ELR (cell line): ENCODE measurements at places on chromosomes 7 and 10.

GRCh38 chr10:14904864-14905263, 26.2 kb downstream of the SUV39H2 start:
- DNase-seq = no peak

DNA sequence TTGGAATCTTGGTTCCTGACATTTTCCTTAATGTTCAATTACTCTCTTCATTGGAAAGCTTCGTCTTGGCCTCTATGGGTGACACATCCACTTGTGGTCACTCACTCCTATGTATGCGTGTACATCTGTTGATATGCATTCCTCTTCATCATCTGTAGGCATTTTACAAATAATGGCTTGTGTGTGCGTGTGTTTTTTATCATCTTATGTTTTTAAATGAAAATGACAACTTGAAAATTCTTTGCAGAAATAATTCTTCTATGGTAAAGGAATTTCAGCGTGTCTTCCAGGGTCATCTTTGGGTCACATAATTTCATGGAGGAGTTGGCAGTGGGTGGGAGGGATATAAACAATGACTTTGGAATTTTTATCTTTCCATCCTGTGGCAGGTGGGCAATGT, 925.1 kb downstream of the LRMDA start:
- DNase-seq = peak; percentile 63

DNA sequence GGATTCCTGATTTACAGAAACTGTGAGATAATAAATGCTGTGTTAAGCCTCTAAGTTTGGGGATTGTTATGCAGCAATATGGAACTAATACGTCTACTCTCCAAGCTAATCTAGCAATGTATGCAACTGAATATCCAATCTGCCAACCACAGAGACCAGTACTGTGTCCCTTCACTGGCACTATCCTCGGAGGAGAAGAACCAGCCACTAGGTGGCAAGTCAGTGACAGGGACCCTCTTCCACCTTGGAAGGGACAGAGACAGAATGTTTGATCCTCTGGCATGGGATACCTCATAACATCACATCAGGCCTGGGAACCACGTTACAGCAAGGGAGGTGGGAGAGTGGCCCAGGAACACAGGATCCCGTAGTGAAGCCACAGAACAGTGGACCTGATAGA, 96.4 kb downstream of the CREM start:
- DNase-seq = no peak

DNA sequence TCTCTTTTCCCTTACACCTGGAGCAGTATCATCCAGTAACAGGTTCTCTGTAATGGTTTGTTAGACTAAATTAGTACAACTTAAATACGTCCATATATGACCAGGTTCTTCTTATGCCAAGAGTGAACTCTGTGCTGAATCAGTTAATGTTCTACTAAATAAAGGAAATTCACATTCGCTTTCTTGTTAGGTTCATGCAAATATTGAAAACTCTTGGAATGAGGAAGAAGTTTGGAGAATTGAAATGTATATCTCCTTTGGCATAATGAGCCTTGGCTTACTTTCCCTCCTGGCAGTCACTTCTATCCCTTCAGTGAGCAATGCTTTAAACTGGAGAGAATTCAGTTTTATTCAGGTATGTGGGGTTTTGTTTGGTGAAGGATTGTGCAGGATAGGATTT, 15.3 kb upstream of the CFAP69 start:
- DNase-seq = no peak

DNA sequence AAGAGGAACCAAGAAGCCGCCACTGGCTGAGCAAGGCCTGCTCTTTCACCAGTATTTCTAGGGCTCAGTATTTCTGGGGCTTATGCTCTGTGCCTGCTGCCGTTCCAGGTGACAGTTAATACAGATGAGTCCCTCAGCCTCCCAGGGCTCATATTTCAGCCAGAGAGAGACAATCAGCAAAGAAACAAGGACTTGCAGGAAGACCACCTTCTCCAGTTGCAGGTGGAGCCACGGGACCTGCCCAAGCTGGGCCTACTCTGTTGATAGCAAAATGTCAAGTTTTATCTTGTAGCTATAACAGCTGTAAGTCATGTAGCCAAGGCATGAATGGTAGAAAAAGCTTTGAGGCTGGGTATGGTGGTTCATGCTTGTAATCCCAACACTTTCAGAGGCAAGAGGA, 42.7 kb downstream of the NPTX2 start:
- DNase-seq = no peak

GRCh38 chr10:12806228-12807095, 195.1 kb downstream of the CCDC3 start:
- DNase-seq = no peak

- peak; percentile 29 for DNase-seq
Measured at GRCh38 chr7:111736552-111736874, 174.2 kb upstream of the IMMP2L start.

DNA sequence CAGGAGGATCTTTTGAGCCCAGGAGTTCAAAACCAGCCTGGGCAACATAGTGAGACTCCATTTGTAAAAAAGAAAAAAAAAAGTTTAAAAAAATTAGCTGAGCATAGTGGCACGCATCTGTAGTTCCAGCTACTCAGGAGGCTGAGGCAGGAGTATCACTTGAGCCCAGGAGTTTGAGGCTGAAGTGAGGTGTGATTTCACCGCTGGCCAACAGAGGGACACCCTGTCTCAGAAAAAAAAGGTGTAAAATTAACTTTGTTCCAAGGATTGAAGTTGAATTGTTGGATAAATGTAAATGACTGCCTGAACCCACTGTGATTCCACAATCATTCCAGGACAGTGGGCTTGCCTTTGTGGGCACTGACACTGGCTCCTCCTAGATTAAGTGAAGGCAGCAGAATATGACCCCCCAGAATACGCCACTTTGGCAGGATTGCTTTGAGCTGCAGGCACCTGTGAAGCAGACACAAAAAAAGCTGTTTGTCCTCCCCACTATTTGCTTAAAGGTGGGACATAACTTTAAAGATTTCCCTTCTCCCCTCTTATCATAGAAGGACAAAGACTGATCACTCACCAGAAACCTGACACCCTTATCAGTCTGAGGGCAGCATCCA, 57.2 kb upstream of the FOXI2 start:
- DNase-seq = peak; percentile 1

- DNase-seq = peak; percentile 13
Measured at GRCh38 chr7:100016215-100016901, 962 bp downstream of the ZKSCAN1 start.

DNA sequence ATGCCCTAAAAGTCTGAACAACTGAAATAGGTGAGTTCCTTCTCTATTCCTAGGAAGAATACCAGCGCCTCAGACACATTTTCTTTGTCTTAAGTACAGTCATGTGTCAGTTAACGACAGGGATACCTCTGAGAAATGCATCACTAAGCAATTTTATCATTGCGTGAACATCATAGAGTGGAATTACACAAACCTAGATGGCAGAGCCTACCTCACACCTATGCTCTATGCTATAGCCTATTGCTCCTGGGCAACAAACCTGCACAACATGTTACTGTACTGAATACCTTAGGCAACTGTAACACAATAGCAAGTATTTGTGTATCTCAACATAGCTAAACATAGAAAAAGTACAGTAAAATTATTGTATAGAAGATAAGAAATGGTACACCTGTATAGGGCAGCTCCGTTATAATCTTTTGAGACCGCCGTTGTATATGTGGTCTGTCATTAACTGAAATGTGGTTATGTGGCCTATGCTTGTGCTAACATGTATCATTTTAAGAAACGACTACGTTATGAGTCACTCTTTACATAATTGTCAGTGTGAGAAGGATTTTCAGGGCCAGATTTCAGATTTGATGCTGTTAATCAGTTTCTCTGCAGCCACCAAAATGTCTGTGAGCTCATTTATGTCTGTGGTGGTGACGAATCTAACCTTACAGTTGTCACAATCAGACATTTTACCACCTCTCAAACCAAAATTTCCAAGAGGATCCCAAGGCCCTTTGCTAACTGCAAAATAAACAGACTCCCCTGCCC, 66.1 kb upstream of the STK17A start:
- DNase-seq = peak; percentile 56

GRCh38 chr7:7315851-7316250, 133.5 kb downstream of the C1GALT1 start:
- no peak for DNase-seq

- peak; percentile 94 for DNase-seq
Measured at GRCh38 chr10:97596101-97597082, 6.9 kb downstream of the C10orf62 start.

DNA sequence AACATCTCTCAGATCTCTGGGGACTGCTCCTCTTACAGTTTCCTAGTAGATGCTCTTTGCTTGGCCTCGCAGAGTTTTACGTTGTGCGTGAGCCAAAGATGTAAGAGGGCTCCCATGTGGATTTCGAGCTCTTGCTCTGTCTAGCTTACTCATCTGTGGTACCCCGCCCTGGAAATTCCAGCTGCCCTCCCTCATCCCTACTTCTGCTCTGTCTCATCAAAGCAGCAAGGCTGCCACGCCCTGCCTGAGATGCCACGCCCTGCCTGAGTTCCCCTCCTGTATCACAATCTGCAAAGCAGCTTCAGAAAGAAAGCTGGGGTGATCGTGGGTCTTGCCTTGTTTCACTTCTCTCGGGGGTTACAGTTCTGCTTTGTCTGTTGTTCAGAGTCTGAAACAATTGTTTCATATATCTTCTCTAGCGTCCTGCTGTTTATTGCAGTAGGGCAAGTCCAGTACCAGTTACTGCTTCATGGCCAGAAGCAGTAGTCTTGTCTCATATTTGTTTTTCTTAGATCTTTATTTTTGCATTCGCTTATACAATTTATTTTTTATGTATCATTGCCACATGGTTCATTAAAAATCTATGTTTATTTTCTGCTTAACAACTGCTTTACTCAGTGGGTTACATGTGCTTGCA, 36.1 kb upstream of the CCNY start:
- DNase-seq = peak; percentile 92

- no peak for DNase-seq
Measured at GRCh38 chr7:101874028-101874427, 56.6 kb downstream of the CUX1 start.

DNA sequence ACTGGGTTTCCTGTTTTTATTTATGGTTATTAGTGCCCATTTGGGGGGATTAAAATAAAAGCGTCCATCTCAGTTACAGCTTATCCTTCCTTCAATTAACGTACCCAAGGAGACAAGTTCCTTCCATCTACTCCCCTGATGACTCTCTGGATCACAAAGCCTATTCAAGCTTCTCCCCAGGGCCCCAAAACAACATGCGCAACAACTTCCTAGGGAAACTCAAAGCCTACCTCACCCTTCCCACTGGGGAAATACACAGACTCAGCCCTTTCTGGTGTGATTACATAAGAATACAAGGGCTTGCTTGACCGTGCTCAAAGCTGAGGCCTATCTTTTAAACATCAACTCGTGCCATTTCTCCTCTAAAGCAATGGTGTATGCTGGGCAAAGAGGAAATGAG, 112.4 kb downstream of the CDK6 start:
- no peak for DNase-seq

DNA sequence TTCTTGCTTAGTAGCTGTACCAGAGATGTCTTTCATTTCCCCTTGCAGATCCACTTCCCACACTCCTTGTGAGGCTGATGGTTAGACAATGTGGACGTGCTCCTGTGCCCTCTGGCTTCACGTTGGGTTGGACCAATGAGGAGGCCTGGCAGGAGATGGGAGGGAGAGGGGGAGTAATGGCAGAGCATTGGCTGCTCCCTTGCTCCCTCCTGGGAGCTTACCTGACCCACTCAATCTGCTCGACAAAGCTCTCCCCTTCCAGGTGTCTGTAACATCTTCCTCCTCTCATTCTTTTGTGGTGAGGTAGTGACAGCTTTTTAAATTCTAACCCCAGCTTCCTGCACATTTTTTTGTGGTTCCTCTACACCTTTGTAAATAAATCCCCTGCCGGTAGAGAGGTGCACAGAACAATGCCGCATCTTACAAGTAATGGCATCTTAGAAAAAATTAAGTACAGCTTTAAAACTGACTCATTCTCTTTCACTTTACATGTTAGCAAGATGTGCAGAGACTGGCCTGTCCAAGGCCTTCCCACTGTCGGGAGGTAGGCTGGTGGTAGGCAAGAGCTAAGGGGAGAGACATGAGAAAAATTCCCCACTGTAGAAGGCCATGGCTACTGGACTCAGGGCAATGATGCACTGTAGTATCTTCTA, 134.3 kb downstream of the HTR7 start:
- no peak for DNase-seq

- no peak for DNase-seq
Measured at GRCh38 chr7:4111166-4111565, 570.9 kb upstream of the FOXK1 start.

DNA sequence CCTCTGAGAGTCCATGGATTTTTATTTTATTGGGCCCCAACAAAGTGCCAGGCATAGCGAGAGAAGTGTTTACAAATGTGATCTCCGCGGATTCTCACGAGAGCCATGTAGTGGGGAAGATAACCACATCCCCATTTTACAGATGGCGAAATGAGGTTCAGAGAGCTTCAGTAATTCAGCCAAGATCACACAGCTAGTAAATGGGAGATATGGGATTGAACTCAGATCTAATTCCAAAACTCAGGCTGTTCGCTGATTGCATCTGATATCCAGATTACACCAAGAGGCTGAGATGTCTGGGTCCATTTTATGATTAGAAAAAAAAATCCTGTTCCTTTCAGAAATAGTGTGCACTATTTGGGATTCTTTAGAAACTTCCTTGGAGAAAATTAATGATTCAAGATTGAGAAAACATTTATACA, 1.3 kb downstream of the FAS start:
- no peak for DNase-seq

- peak; percentile 26 for DNase-seq
Measured at GRCh38 chr7:79118143-79118542, 335.3 kb downstream of the MAGI2 start.

DNA sequence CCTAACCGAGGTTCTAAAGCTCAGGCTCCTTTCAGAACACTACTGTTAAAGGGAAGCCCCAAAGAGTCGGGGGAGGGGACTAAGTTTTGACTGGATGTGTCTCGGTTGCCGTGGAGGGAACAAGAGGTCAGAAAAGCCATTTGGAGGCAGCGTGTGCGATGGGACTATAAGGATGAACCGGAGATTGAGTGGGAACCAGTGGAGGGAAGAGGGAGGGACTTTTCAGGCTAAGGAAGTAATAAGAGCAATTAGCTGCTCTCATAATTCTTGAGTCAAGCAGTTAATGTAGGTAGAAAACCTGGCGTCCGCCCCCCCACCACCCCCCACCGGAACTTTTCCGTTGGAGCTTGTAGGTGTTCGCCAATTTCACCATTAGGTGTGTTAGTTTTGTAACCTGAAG, 491 bp upstream of the AKAP9 start:
- DNase-seq = peak; percentile 46

- DNase-seq = peak; percentile 63
Measured at GRCh38 chr7:35624299-35625186, 70.4 kb downstream of the HERPUD2 start.

GRCh38 chr10:34962866-34963265, 127.3 kb downstream of the CUL2 start:
- no peak for DNase-seq

GRCh38 chr7:36747280-36748016, 23.2 kb upstream of the AOAH start:
- no peak for DNase-seq

DNA sequence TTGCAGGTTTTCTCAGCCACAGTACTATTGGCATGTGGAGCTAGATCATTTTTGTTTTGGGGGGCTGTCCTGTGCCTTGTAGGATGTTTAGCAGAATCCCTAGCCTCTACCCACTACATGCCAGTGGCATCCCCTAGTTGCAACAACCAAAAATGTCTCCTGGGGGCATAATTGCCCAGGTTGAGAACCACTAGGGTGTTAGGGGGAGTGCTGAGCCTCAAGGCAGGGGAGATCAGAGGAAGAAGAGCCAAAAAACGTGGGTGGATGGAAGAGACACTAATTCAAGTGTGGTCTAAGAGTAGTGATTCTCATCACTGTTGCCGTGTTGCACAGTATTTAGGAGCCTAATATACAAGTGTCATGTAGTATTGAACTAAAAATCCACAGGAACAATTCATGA, 31.7 kb upstream of the CCNY start:
- no peak for DNase-seq
